Esophagus mucosa (tissue), 1 donor: ENCODE measurements at places on chromosomes 7 and 10. TPM values are rescaled to one million over a fixed set of nuclear protein-coding genes. Genes with fewer than 3 reads are reported as not detected.

- ATAC-seq: no peak
Observed at GRCh38 chr7:5550831-5551230, 127.2 kb upstream of the TNRC18 start.

Gene LHPP
- total RNA-seq: 23.2 TPM

DNA sequence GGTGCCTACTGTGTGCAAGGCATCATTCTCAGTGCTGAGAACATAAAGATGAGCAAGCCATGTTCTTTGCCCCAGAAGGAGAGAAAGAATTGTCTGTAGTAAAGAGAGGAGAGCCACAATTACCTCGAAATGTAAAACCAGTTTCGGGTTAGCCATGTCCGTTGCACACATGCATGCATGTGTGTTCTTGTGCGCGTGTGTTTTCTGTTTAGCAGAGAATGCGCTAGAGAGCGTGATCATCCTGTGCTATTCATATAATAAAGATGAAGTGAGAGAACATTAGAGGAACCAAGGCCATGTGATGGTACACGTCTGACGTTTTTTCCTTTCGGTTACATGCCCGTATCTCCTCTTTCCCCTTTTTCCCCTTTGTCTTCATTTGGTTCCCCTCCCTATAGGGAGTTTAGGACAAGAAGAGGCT lies 158.2 kb downstream of the CELF2 start:
- ATAC-seq: peak; percentile 26

GRCh38 chr7:617614-618538 lies 98.2 kb upstream of the PDGFA start:
- ATAC-seq: no peak

DNA sequence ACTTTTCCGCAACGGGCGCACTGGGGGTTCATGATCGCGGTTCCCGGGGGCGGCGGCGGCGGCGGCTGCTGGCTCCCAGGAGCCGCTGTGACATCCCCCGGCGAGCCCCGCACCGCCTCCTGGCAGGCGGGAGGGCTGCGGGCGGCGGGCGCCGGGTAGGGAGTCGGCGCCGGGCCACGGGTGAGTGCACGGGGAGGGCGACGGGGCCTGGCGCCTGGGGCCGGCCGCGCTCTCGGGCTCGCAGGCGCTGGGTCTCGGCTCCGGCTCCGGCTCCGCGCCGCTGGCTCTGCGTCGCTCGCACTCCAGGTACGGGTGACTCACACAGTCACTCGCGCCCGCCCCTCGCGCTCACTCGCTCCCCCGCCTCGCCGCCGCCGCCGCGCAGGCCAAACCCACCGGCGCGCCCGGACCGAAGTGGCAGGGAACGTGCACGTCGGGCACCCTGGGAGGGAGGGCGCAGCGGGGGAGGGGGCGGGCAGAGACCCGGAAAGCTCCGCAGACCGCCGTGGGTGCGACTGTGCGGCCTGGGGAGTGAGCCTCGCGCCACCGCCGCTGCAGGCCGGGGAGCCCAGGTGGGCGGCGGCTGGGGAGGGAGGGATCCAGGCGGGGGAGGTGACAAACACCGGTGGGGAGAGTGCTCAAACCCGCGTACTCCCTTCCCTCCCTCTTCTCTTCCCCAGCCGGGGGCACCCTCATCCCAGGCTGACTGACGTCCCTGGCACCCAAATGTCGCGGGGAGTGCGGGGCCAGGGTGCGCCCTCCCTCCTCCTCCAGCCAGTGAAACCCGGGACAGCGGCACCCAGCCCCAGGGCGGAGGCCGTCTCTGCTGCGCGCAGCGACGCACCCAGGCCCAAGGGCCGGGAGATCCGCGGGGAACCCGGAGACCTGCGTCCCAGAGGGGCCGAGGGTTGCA lies 276.9 kb upstream of the NEBL start:
- peak; percentile 87 for ATAC-seq

Gene HOXA6
- 1.7 TPM for total RNA-seq

Gene RNF32
- 1.8 TPM for total RNA-seq

- ATAC-seq: no peak
Observed at GRCh38 chr10:88260329-88261051, 322.6 kb downstream of the RNLS start.

DNA sequence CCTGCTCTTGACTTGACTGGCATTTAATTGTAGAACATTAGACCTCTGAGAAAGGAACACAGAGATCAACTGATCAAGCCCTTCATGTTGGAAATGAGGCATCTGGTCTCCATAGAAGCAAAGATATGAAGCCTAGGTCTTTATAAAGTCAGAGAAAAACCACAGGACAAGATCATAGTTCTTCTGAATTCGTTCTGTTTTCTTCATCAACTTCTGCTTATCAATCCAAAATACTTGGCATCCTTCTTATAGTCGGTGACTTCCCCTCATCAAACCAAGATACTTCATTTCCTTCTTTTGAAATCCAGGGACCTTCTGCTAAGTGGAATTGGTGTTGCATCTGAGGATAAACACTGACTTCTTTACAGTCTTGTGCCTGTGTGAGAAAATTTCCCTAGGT lies 77.1 kb upstream of the PRKCQ start:
- no peak for ATAC-seq

Gene DEPP1
- 3.3 TPM for total RNA-seq

- no peak for ATAC-seq
Observed at GRCh38 chr10:33459602-33460001, 125.1 kb upstream of the NRP1 start.

- ATAC-seq: no peak
Observed at GRCh38 chr7:910931-911431, 34.6 kb downstream of the GET4 start.

DNA sequence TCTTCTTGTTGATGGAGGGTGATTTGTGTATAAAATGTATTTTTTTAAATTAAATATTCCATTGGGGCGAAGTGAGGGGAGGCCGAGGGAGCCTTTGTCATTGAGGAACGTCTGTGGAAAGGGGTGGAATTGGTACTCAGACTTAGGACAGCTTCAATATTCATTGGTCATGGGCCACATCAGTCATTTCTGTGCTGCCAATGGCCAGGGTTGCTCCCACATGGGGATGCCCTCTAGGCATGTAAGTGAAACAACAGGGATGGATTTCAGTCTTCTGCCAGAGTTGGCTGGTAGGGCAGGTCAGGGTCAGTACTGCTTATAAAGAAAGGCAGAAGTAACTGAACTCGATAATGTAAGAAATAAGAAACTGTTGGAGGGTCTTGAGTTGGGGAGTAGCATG lies 47.2 kb downstream of the NEURL1 start:
- ATAC-seq: no peak
